ENCODE measurements at places on chromosomes 2 and 18.

GRCh38 chr2:12096051-12096787 lies 349.8 kb downstream of the LPIN1 start:
- no peak for DNase-seq

- no peak for DNase-seq
These were observed 476 bp upstream of the MSH2 start for GRCh38 chr2:47402555-47402804.

DNA sequence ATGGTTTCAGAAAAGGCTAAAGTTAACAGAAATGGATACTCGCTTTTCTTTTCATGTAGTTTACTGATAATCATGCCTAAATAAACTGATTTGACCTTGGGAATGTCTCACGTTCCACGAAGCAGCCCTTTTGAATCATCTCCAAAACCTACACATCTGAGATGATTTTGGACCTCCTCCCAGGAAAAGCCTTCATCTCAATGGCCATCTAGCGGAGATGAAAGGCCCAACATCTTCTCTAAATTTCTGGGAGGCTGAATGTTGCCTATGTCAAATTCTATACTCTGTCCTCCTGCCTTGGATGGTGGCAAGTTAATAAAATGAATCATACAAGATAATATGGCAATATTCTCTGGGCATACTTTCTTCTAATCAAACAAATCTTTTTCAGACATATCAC lies 448.5 kb downstream of the ZEB2 start:
- no peak for DNase-seq

DNA sequence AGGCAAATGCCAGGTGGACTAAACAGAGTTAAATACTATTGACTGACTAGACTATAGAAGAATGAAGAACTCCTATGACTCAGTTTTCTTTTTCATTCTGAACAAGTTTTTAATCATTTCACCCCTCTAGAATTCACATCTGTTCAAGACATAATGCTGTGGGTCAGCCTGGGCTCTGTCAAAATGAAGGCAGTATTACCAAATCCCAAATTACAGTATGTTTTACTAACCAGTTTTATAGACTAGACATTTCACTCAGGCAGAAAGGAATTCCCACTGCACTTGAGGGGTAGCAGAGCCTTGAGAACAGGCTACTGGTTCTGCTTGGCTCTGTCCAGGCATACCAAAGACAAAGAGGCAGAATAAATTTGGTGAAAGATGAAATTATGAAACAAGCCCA lies 511.7 kb downstream of the EPHA4 start:
- DNase-seq, result no peak

DNA sequence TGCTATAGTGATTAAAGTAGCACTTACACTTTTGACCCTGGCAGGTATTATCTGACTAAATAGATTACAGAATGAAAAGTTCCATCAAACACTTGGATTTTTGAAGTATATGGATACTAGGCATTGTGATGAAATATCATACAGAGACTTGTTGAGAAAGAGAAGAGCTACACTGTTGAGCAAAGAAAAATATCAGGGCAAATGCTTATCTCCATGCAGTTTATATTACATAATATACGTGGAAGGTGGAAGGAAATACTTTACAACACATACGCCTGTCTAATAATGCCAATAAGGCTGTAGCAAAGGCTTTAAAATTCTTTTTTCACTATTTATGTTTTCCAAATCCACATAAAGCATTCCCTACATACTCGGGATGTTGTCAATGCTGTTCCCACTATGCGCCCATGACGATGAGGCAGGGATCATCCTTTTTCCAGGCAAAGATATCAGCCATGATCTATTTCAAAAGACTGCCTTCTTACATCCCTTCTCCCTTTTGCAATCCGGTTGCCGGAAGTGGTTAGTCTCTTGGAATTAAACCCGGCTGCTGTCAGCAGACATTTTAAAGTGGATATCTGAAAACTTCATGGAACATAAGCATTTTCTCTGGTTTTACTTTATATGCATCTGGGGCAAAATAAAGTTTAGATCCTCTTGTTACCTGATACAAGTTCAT lies 92.6 kb upstream of the ITGA4 start:
- no peak for DNase-seq

- no peak for DNase-seq
These were observed 86.3 kb downstream of the SPIRE1 start for GRCh38 chr18:12571630-12572029.

- DNase-seq, result no peak
These were observed 123.1 kb downstream of the LPIN1 start for GRCh38 chr2:11869391-11869991.

DNA sequence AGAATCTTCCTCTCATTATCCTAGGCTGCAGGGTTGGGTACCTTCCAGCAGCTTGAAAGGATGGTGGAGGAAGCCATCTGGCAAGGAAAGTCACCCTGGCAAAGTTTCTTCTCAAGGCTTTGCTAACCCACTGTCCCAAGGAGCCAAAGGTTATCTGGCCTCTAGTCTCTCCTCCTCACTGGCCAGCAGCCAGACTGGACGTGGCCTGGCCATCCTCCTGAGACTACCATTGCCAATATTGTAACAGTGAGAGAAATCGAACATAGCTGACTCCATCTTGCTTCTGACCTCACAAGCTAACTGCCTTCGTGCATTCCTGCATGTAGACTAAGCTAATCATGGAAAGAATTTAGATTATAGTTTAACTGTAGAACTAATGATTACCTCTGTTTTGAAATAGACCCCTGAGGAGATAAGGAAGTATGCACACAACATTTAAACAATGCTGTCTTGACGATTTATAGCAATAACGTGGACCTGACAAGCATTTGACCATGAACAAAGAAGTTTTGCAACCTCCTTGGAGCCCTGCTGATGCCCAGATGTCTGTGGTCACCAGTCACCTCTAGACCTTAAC lies 7.8 kb upstream of the ANXA4 start:
- DNase-seq, result no peak

DNA sequence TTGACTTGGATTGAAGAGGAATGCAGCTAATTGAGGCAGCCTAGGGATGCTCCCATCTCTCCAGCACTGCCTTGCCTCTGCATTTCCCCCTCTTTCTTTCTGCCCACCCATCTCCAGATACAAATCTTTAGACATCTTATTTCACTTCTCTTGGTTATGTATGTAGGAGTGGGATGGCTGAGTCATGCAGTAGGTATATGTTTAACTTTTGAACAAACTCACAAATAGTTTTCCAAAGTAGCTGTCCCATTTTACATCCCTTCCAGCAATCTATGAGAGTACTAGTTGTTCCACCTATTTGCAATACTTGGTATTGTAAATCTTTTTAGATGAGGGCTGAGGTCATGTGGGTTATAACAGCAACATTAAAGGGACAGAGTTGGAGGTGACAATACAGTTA lies 329.9 kb downstream of the DYSF start:
- no peak for DNase-seq

DNA sequence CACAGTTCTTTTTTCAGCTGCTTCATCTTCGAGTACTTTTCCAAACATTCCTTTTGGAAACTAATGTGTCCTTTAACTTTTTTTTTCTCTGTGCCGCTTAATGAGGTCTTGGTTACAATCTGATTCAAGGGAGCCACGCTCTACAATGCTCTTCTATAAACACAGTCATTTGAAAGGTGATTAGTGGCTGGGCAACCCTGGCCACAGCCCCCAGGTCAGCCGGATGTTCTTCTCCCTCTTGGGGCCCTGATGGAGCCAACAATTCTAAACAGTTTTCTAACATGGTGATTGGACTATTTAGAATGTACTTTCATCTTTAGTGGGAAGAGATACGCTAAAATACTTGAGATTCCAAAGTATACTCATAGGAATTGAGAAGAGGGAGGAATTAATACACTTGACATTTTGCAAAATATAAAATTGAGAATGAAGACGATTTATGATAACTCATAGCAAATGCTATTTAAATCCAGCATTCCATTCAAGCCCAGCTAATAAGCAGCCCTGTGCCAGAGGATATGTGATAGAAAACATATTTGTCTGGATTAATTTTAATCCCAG lies 83.7 kb upstream of the MBOAT2 start:
- no peak for DNase-seq

DNA sequence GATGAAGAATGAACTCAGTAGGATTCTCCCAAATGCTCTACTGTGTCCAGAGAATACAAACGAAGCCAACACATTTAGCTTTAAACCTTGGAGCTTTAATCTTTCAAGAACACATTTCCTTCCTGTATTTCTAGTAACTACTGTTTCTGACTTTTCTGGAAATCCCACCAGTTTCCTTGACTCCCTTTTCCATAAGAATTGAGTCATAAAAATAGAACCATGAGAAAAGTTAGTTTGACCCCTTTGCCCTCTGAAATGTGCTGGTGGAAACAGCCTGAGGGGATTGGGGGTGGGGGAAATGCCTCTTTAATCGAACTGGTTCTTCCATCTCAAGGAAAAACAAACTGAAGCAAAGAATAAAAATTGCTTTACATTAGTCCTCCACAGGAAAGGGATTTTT lies 123.9 kb downstream of the TMEM17 start:
- no peak for DNase-seq

DNA sequence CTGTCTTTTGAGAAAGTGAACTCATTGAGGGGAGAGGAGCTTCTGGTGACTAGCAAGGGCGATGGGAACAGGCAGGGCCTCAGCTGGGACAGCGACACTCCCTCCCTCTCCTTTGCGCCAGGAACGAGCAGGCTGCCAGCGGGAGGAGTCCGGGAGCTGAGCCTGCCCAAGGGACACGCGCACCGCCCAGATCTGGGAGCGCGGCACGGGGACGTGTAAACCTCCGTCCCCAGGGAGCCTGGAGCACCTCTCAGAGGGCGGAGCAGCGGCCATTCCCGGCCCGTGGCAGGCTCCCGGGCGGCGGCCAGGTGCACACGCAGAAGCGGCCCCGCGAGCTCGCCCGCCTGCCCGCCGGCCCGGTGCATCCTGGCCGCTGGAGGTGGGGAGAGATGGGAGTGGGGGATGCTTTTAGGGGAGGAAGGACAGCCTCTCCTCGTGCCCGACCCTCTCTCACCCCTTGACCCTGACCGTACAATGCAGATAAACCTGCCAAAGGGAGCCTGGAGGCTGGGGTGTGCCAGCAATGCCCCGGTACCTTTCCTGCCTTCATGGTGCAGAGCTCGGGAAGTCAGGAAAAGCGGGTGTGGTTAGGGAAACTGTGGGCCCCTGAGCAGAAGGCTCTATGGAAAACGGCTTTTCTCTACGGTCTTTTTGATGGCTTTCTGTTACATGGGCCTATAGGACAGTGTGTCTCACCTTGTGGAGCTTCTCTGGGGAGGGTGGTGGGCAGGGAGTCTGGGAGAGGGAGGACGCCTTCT lies 2.2 kb downstream of the AQP4 start:
- no peak for DNase-seq

DNA sequence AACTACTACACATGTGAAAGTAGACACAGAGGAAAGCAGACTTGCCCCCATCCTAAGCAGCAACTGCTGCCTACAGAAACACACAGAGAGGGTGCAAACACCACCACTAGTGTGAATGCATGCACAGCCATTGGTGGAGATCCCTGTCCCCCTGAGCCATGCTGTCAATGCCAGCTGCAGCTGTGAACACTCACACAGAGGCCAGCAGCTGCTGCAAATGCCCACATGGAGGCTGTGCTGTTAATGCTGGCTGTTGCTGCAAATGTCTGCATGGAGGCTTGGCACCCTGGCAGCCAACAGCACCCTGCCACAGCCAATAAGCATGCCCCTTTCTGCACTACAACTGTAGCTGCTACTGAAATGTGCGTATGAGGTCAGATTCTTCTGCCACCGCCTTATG lies 355.0 kb downstream of the LNPK start:
- no peak for DNase-seq

- no peak for DNase-seq
These were observed 308.9 kb upstream of the CCDC68 start for GRCh38 chr18:55268151-55268601.

DNA sequence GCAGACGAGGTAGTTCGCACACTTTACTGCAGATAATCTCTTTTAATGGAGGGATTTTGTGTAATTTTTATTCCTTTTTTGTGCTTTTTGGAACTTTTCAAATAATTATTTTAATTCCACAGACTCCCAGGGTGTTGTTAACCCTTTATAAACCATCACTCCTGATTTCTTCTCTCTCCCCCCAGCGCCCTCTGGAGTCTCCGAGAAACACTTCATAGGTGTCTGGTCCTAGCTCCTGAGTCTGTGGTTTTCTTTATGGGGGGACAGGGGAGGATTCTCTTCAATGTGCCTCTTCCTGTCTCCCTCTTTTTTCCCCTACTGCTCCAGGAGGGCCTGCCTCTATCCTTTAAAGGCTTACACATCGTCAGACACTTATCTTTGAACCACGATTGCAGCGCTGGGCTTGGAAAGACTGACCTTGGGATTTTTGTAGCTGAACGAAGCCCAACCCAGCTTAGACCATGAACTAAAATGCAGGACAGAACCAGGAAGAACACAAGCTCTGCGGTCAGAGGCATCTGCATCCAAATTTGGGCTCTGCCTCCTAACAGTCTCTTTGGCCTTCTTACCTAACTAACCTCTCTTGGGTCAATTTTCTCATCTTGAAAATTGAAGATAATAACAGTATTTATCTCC lies 7.1 kb upstream of the PKDCC start:
- no peak for DNase-seq

DNA sequence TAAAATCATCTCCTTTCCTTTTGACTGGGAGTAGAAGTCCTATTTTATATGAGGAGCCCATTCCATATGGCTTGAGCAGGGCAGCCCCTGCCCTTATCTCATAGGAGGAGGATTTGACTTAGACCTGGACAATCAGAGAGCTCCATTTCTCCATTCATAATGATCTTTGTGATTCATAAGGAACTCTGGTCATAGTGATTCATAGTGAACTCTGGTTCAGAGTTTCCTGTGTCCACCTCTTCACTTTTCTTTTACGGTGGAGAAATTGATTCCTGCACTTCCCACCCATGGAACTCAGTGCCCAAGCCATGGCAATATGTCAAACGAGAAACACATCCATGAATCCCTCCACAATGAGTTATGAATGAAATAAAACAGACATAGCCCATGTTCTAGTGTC lies 12.8 kb upstream of the MYO3B start:
- no peak for DNase-seq

- peak; percentile 56 for DNase-seq
These were observed 26.5 kb upstream of the KCNS3 start for GRCh38 chr2:17851731-17852585.

DNA sequence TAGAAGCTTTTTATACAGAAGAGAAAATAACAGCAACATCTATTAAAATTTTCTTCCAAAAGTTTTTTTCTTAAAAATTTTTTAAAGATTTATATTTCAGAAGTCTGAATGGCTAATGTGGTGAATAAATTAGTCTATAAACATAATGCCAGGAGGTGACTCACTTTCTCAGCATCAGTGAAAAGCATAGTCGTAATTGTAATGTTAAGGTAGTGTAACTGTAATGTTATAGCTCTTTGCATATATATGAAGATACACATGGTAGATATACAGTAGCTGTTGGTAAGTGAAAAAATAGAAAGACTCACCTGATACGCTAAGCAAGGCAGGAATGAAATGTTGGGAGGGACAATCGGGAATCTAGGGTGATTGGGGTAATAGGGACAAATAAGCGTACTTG lies 5.5 kb downstream of the TIMM21 start:
- DNase-seq, result no peak

- DNase-seq, result no peak
These were observed 325.9 kb upstream of the LINC00305 start for GRCh38 chr18:64474773-64475172.

GRCh38 chr2:43937269-43937820 lies 58.4 kb downstream of the LRPPRC start:
- DNase-seq, result no peak
